Stimulated activated CD8-positive, alpha-beta memory T cell treated with anti-CD3 and anti-CD28 coated beads, Interleukin-7, amount 100 ng/mL, for 4 hours (primary cell): ENCODE measurements at places on chromosomes 5 and 9.

GRCh38 chr5:107646418-107646817, 24.3 kb downstream of the EFNA5 start:
- no peak for DNase-seq

DNA sequence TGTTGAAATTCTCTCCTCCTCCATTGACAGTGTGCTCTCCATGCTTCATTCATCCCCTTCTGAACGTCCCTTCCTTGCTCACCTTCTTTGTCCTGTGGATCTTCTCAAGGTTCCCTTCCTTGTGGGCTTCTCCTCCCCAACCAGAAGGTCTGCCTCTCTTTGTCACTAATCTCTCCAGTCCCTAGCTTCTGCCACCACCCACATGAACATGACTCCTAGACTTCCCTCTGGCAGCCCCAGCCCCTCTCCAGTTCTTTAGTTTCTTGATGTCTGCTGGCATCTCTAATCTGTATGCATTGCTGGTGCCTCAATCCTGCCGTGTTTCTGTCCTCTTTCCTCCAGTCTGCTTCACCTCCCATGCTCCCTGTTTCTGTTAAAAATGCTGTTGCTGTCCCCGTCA, 79.3 kb downstream of the ARHGAP26 start:
- no peak for DNase-seq

DNA sequence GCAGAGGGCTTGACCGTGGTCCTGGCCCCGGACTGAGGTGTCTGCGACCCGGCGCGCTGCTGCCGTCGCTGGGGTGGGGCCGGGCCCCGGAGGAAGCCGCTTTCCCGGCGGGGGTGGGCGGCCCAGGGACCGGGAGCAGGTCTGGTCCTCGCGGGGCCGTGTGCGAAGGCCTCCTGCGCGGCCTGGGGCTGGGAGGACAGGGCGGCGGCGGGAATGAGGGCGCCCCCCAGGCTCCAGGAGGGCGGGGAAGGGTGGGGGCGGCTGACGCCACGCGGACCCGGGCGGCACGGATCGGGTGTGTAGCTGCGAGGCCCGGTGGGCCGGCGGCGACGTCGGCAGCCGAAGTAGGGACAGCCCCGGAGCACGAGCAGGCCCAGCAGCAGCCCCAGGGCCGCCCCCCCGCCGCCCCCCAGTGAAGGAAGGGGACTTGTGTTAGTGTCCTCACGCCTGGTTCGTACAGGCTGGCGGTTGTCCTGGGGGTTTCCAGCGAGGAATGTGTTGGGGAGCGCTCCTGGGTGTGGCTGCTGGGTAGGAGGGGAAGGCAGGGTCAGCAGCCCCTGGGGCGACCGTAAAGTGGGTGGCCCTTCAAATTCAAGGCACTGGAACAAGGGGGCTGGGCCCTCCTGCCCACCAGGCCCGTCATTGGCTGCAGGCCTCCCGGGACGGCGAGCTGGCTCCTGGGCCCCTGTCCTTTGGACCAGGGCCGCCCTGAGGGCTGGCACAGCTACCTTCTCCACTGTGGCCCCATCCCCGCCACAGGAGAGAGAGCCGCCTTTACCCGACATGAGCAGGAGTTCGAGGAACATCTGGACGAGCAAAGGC, 597 bp upstream of the TMEM250 start:
- peak; percentile 38 for DNase-seq

DNA sequence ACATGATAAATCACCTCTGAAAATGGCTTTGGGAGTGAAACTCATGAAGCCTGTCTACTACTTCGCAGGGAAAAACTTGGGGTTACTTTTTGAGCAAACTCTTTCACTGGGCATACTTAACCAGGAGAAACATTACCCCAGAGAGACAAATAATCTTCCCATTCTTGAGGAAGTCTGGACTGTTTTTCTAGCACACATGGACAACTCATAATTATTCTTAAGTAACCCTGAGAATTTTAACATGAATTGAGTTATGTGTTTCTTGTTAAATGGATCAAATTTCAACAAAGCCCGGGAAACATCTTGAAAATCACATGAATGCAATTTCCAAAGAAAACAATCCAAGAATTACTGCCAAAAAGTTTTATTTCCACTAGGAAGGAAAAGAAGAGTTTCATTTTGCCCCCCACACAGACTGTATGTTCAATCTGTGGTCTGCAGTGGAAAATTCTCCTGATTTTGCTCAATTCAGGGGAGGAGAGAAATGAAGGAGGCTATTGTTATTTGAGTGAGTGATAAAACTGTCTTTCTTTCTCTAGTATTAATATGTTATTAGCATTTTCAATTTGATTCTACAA, 564.8 kb upstream of the CLINT1 start:
- no peak for DNase-seq

DNA sequence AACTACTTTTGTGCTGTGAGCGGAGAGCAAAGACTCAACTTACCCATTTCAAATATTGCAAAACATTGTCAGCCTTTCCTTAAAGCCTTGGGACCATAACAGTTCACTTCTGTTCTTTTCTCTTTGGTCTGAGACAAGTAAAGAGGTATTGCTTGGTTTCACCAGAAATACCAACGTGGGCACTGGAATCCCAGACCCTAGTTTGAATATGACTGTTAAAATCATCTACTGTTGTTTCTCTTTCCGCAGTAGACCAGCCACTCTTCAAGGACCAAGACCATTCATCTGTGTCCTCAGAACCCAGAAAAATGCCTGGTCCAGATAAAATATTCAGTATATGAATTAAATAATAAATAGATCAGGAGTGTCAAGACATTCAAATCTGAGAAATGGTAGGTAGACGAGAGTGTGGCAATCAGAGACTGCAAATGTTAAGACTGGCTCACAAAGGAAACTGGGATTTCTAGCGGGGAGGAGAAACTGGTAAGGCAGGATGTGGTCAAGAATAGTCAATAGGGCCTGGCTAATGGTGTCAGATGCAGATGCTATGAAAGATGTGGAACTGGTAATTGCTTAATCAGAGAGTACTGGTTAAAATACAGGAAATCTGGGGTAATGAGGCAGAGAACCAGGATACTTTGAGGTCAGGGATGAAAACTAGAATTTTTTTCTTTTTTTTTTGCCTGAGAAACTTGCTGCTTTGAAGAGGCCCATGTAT, 82.1 kb upstream of the IL33 start:
- DNase-seq, result no peak

DNA sequence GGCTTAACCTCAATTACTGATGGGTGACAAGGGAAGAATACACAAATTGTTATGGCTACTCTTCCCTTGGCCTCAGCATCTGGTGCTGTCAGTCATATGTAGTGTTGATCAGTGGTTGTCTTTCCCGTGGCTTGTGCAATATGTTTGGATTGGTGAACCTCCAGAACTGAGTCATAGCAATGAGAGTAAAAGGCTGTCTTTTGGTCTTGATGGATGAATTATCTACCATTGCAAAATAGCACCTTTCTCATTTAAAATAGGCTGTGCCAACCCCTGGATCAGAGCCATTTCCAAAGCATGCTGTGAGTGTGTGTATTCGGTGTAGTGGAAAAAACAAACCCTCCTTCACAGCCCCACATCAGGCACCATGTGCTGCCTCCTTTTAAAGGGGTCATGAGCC, 14.6 kb upstream of the F2R start:
- DNase-seq, result no peak

GRCh38 chr9:95852059-95853032, 23.1 kb upstream of the ERCC6L2 start:
- no peak for DNase-seq

GRCh38 chr5:157574456-157575380, 857 bp downstream of the ADAM19 start:
- DNase-seq, result no peak

GRCh38 chr5:181161534-181162175, 14.3 kb downstream of the OR2V2 start:
- no peak for DNase-seq

- DNase-seq, result no peak
Measured at GRCh38 chr5:74363603-74364205, 276.8 kb downstream of the ENC1 start.

DNA sequence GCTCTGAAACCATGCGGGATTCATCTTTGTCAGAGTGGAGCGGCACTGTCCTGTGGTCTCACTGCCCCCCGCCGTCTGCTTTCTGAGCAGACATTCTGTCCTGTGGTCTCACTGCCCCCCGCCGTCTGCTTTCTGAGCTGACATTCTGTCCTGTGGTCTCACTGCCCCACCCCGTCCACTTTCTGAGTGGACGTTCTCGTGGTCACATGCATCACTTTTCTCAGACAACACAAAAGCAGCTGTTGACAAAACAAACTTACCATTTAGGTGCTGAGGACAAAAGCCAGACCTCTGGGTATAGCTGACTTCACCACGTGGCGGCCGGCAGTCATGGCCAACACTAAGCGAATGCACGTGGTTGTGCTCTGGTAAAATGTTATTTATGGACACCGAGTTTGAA, 2.8 kb downstream of the LRRC14B start:
- no peak for DNase-seq

DNA sequence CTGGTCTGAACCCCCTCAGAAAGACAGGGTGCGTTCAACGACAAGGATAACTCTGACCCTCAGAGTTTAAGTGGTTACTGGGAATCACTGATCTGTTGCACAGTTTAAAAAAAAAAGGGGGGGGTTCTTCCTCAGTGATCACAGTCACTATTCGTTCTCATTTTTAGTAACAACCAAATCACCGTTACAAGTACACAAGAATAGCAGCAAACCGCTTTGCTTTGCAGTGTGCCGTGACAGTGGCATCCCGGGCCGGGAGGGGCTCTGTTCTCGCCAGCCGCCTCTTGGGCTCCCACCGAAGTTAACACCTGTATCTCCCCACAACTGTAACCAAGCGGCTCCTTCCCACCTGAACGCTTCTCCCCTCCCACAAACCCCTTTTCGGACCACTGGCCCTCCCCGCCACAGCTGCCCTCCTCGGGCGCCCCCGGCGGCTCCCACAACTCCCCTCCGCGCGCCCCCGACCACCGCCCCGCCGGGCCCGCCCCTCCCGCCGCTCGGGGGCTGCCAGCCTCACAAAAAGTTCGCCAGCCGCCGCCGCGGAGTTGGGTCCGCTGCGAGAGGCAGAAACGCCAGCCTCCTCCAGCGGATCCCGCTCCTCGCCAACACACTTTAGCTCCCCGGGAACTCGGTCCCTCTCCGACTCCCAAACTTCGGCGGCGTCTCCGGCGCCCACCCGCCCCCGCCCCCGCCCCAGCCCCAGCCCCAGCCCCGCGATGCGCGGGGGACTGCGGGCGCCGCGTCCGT, 1.2 kb downstream of the SSBP2 start:
- peak; percentile 46 for DNase-seq

DNA sequence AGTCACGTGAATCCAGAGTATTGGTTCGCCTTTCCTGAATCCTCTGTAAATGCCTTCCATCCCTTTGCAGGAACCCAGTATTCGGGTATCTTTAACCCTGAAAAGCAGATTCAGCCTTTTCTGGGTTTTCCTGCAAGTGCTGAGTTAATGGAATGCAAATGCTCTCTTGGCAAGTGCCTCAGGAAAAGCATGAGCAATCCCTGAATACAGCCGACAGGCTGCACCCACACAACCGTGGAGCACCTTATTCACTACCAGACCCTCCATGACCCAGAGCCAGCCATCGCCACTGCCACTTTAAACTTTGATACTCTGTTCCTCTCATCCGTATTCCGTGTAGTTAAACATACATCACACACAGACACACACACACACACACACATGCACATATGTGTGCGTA, 54.4 kb downstream of the ZNF622 start:
- DNase-seq, result no peak

GRCh38 chr5:57102905-57103255, 71.0 kb upstream of the GPBP1 start:
- DNase-seq, result no peak

DNA sequence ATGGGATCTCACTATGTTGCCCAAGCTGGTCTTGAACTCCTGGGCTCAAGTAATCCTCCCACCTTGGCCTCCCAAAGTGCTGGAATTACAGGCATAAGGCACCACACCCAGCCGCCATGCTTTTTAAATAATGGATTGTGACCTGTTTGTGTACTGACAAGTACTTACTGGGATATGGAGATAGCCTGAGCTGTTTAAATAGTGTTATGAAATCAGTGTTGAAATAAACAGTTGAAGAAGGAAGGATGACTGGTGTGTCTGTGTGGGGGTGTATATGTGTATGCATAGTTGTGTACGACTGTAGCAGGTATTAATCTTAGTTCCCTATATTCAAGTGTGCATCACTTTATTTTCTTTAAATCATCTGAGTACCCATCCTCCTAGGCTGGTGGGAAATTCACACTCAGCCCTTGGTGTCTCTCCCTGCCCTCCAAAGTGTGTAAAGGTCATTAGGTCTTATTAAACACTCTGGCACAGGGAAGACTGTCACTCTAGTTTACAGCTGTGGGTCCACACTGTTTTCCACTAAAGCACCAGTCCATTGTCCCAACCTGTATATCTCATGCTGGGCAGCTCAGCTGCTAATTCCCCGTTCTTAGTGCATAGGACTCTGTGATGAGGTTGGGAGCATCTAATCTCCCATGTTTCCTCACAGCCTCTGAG, 91.0 kb downstream of the SNX18 start:
- no peak for DNase-seq

- DNase-seq, result no peak
Measured at GRCh38 chr9:132288361-132288760, 66.4 kb downstream of the SETX start.

DNA sequence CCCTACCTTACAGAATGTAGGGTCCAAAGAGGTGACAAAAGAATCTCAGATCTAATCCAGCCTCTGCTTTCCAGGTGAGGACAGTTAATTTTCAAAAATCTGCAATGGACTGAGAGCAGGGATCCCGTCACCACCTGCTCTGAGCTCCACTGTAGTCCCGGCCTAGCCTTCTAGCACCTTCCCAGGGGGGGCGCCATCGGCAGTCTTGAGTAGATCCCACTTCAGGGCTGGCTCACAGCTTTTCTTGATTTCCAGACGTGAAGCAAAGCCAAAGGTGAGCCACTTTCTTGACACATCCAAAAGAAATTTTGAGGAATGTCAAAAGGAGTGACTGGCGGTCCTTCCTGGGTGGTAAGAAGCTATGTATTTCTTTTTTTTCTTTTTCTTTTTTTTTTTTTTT, 114.1 kb downstream of the SYK start:
- no peak for DNase-seq

GRCh38 chr5:96031811-96032261, 70.2 kb upstream of the ELL2 start:
- DNase-seq, result no peak

DNA sequence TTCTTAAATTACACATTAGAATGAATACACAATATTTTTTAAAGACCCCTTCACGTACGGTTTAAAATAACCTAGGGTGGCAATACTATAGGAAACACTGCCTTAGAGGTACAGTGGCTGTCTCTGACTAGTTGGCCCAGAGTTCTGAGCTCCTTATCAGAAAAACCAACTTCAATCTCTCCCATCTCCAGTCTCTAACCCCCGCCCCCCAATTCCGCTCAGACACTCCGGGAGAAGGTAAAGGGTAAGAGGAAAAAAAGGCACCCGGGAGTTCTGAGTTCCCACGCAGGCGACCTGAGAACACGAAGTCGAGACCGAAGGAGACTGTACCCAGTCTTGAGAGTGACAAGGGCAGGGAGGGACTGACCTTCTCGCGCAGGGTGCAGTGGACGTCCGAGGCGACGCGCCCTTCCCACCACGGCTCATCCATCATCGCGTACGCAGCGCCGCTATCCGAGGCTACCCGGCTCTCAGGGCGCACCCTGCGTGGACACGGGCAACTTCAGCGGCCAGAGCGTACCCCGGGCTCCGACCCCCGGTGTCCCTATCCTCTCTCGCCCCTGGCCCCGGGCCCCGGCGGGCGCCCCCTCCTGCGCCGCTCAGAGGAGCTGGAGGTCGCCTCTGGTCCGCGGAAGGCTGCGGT, 752 bp downstream of the CCNJL start:
- no peak for DNase-seq

- DNase-seq, result no peak
Measured at GRCh38 chr5:114335391-114335790, 26.5 kb upstream of the KCNN2 start.
